Stimulated activated CD8-positive, alpha-beta memory T cell treated with anti-CD3 and anti-CD28 coated beads, Interleukin-15, amount 100 ng/mL, for 48 hours (primary cell): ENCODE measurements at places on chromosomes 6 and 20.
A peak's percentile ranks its signal among the peaks of the same experiment; 100 is the strongest.

GRCh38 chr6:139060332-139060731, 31.8 kb downstream of the ABRACL start:
- no peak for DNase-seq

GRCh38 chr6:151911401-151911800, 103.9 kb downstream of the ESR1 start:
- no peak for DNase-seq

DNA sequence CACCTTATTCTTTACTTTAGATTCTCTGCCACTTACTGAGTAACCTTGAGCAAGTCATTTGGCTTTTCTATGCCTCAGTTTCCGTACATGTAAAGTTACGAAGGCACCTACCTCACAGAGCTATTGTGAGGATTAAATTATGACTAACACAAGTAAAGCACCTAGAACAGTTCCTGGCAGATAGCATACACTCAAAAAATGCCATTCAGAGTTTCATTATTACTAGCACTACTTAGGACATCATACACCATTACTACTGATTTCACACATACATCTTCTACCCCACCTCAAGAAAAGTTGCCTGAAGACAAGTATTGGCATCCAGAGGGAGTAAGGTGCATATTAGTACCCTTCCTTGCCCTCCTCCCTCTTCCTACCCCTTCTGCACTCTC, 107.8 kb downstream of the OGFRL1 start:
- DNase-seq = no peak

- no peak for DNase-seq
Observed at GRCh38 chr6:168535711-168536110, 94.7 kb downstream of the SMOC2 start.

- DNase-seq = no peak
Observed at GRCh38 chr6:157537556-157537955, 156.6 kb downstream of the ZDHHC14 start.

GRCh38 chr6:85323435-85324040, 126.3 kb upstream of the NT5E start:
- DNase-seq = peak; percentile 43

DNA sequence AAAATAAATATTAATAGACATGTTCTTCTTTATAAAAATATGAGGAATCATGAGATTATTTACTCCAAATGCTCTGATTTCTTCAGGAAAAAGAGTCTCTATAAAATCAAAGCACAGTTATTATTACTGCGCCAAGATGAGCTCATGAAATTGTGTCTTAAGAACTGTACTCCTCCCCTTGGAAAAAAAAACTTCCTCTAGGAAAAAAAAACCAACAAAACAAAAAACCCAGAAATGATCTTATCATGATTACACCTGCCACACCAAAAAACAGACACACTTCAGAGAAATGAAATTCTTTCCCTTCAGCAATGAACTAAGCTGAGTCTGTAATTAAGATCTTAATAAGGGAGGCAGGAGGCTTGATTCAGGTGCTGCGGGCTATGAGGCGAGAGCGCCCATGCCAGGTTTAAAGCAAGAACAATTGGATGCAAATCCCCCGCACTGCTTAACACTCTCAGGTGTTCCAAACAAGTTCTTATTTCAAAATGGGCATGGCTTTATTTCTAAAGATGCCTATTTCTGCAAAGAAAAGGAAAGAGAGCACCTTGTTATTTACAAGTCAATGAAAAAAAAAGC, 9.1 kb downstream of the NEDD9 start:
- DNase-seq = no peak

DNA sequence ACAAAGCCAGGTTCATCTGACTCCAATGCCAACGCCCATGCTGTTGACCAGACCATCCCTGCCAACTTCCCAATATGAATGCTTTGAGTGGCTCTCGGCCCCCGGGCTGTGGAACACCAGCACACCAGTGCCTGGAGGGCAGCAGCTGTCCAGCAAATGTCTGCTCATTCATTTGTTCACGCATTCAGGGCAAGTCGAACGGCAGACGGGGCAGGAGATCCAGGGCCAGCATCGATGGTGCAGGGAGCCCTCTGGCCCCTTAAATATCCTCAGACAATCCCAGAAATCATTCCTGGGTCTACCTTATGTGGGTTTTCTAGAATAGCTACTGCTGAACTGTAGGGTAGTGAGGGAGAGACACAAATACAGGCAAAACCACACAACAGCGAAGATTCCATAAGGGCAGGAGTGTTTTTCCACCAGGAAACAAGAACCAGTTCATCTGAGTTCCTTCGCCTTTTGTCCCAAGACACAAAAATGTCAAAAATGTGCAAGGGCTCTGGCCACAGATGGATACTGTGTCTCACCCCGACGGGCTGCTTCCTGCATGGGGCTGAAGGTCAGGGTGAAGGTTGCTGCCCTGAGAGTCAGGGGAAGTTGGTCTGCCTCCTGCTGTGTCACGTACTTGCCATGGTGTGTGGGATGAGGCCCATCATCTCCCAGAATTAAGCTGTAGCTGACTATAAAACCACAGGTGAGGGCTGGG, 15.5 kb downstream of the RIPOR3 start:
- no peak for DNase-seq

GRCh38 chr6:57432919-57433684, 115.7 kb downstream of the PRIM2 start:
- DNase-seq = no peak

DNA sequence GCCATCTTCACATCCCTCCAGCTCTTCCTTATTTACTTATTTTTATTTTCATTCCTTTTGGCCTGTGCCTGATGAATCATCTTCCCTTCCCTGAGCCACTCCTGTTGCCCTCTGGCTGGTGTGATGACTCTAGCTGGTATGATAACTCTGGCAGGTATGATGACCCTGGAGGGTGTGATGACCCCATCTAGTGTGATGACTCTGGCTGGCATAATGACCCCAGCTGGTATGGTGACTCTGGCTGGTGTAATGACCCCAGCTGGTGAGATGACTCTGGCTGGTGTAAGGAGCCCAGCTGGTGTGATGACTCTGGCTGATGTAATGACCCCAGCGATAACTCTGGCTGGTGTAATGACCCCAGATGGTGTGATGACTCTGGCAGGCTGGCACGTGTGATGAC, 426.8 kb downstream of the QKI start:
- DNase-seq = no peak

GRCh38 chr6:36063318-36064060, 35.9 kb downstream of the MAPK14 start:
- no peak for DNase-seq

DNA sequence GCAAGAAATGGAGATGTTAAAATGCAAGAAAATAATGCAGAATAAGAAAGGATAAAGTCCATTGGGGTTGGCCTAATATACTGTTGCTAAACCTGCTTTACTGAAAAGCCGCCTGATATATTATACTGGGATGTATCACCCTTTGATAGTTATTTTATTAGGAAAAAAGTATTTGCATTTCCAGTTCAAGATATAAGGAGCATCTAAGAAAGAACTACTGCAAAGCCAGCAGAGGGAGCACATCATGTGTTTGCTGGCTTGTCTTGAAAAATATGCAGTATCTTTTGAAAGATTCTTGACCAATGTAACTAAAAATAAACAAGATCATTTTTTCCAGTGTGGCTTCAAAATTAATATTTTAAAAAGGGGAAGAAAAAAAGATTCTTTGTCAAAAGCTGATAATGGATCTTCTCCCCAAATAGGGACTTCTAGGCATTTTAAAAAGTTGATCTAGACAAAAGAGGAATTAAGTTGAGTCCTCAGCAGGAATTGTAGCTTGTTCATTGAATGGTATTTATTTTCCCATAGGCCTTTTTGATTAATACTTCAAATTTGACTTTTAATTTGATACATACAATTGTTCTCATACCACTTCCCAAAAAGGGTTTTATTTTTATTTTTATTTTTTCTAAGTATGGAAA, 214.9 kb downstream of the ZFAND3 start:
- DNase-seq = no peak

DNA sequence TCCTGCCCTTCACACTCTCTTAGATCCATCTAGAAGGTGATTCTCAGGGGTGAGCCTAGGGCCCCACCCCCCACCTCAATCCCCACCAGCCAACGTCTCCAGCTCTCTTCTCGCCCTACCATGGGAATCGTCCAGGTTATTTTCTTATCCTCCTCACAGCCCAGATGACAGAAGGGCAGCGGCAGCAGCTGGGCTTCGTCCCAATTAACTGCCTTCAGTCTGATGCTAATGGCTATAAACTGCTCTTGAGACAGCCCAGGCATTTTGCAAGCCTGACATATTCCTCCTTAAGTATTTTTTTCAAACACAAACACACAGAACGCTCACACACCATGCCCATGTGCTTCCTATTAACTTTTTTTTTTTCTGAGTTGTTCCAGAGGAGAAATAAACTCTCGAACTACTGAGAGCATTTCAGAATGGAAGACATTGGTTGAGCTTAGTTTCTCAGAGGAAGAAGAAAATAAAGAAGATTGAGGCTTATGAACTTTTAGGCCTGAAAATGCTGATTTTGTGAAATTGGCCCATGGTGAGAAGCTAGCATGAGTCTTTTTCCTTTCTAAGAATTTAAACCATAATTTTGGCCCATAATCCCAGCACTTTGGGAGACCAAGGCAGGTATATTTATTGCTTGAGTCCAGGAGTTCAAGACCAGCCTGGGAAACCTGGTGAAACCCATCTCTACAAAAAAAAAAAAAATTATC, 124.6 kb downstream of the EYA2 start:
- DNase-seq = no peak

DNA sequence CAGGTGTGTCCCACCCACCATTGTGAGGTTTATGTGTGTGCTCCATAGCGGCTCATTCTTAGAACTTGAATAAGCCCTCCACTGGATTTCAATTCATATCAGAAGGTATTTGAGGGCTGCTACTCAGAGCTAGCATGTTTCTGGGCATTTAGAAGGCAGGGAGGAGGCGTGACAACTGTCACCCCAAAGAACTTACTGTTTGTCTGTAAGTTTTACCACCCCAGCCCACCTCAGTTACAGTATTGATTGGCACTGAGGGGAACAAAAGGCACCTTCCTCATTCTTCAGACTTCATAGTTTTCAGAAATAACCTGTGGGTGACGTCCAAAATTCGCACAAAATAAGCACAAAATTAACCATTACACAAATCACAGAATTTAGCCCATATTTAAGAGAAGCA, 81.7 kb downstream of the KHDC1L start:
- no peak for DNase-seq

DNA sequence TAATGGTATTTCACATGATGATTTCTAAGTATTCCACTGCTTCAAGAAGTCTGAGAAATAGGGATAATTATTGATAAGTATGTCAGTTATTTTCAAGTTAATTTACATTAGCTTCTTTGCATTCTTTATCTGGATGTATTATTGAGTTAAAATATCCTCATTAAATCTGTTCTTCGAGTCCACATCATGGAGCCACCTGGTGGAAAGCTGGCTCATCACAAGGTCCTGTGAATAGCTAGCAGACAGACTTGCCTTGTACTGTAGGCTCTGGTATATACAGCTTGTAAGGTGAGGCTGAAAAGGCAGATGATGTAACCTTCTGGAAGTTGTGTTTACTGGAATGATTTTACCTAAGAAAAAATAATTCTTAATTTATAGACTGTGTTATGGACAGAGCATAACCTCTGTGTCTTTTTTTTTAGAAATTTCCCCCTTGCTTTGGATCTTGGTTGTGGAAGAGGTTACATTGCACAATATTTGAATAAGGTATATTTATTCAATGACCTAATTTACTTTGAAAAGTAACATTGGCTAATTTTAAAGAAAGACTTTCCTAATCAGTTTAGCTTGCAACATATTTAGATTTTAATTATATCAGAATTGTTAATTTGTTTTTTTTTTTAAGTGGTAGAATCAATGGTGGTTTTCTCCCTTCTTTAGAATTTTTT, 3.5 kb downstream of the NDUFAF5 start:
- peak; percentile 8 for DNase-seq

GRCh38 chr20:24665196-24665595, 195.8 kb downstream of the SYNDIG1 start:
- DNase-seq = no peak
